Purkinje cell (primary cell): ENCODE measurements at places on chromosomes 3 and 15. TPM values are rescaled to one million over a fixed set of nuclear protein-coding genes. Genes with fewer than 3 reads are reported as not detected.

Gene ACTC1
- polyA plus RNA-seq = 1.4 and 2.6 TPM in 2 replicates

Gene BNIP2
- polyA plus RNA-seq = 13.1 and 14.7 TPM in 2 replicates

Gene CD86
- polyA plus RNA-seq = not detected in 2 replicates

Gene AGBL1
- not detected in 2 replicates for polyA plus RNA-seq

Gene MORC1
- not detected in 2 replicates for polyA plus RNA-seq

Gene ZNF774
- 2.7 TPM in 1 of 2 replicates, not detected in the other for polyA plus RNA-seq

Gene GABRB3
- 65.2 and 69.0 TPM in 2 replicates for polyA plus RNA-seq

Gene LRRN1
- 58.5 and 59.6 TPM in 2 replicates for polyA plus RNA-seq

Gene LOXL1
- polyA plus RNA-seq = 2.2 TPM in 1 of 2 replicates, not detected in the other

Gene TNFAIP8L3
- 0.39 TPM in 1 of 2 replicates, not detected in the other for polyA plus RNA-seq

Gene RCCD1
- 0.66 and 1.2 TPM in 2 replicates for polyA plus RNA-seq

Gene INKA1
- not detected in 2 replicates for polyA plus RNA-seq
